ENCODE measurements at places on chromosomes 6 and 20.

DNA sequence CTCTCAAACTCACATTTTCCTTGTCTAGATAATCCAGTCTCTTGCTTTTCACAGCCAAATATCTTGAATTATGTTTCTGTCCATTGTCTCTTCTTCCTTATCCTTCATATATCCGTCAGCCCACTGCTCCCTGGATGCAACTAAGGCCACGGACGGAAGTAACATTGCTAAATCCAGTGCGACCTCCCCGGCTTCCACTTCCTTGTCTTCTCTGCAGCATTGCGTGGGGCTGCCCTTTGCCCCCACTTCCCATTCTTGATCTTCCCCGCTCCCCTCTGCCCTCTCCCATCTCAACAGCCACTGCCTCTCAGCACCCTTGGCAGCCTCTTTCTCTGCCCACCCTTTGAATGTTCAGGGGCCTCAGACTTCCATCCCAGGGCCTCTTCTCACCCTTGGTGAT lies 190.4 kb upstream of the UST start:
- no peak for DNase-seq

DNA sequence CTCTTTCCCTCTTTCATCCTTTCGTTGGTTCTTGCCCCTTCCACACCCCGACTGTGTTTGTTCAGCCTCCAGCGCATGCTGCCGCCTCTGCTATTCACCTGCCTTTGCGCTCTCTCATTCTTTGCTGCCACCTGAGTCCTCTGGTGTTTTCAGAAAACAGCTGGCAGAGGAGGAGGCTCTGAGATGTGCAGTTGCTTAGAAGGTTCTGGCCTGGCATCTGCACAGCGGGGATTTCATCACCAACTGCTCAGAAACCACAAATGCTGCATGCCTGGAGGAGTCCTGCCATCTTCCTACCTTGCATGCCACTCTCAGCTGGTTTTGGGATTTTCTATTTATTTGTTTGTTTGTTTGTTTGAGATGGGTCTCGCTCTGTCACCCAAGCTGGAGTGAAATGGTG lies 39.2 kb upstream of the CLDN20 start:
- DNase-seq = no peak

DNA sequence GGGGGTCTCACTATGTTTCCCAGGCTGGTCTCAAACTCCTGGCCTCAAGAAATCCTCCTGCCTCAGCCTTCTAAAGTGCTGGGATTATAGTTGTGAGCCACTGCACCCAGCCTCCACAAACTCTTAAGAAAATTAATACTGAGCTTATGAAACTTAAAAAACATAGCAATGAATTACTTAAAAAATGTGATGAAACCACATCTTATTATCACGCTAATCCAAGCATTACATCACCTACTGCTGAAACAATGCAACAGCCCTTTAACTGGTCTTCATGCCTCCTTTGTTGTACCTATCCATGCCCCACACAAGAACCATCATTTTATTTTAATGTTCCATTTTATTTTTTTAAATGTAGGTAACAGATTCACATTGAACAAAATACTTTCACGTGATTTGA lies 24.9 kb downstream of the SESN1 start:
- DNase-seq = no peak

- DNase-seq = no peak
Observed at GRCh38 chr20:31474097-31474436, 860 bp downstream of the DEFB124 start.

DNA sequence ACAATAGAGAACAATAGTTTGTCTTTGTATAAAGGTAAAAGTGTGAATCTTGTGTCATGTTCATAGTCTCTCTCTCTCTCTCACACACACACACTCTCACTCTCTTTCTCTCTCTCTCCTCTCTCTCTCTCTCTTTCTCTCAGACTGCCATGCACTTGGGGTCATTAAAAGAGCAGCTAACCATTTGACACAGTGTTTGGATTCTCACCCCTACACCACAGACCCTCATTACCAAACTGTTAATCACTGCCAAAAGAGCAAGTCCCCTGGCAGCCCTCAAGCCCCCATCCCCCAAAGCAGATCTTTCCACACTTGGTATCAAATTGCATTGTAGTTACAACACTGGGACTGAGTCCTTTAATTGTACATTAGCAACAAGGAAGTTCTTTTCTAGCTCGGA lies 305.8 kb upstream of the RSPO3 start:
- no peak for DNase-seq

GRCh38 chr20:13337090-13337784 lies 116.2 kb downstream of the ISM1 start:
- DNase-seq = no peak

GRCh38 chr6:119179842-119180241 lies 101.4 kb upstream of the FAM184A start:
- DNase-seq = no peak

DNA sequence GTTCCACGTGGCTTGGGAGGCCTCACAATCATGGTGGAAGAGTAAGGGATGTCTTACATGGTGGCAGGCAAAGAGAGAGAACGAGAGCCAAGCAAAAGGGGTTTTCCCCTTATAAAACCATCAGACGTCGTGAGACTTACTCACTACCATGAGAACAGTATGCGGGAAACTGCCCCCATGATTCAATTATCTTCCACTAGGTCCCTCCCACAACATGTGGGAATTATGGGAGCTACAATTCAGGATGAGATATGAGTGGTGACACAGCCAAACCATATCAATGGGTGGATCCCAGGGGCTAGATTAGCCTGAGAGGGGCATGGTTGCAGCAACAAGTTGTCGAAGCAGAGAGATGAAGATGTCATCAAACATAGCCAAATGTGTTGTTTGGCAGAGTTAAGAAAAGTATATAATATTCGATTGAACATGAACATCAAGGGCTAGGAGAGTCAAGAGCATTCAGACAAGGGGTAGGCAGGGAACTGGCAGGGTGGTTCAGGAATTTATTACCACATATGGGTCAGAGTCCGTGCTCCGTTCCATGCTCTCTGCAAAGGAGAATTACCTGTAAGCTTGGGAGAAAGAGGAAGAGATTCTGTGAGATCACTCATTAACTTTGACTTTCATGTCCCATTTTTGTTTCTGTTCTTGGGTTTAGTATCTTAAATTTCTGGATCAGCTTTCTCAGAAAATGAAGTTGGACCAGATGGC lies 98.8 kb downstream of the CCDC170 start:
- DNase-seq = no peak

DNA sequence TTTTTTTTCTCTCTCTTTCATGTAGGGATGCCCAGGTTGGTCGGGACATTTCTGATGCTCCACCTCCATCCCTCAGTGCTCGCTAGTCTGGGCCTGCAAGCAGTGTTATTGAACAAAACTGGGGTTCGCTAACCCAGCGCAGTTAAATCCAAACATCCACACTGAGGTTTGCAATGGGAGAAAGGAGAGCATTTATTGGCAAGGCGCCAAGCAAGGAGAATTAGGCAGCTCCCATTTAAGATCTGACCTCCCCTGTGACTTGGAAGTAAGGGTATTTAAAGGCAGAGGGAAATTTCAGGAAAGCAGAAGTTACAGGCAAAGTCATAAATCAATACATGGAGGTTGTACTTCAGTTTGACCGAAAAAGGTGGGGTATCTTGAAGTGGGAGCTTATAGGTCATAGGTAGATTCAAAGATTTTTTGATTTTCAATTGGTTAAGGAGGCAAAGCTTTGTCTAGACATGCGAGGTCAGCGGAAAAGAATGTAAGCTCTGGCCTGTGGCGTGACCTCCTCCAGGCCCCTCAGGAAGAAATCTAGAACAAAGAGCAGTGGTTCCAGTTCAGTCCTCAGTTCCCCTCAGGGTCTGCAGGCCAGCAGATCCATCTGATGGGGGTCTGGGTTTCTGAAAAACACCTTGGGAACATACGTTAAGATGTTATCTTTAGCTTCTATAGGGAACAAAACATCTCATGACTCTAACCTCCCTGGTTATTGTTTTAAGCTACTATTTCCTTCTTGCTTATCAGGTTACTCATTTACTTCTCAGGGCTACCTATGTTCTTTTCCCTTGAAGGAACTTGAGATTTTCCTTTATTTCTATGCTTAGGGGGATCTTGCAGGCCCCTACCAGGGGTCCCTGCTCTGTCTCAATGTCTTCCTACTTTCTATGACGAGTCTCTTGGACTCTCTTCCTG lies 66.0 kb upstream of the KIF16B start:
- no peak for DNase-seq

- DNase-seq = no peak
Observed at GRCh38 chr6:157092736-157093135, 230.6 kb downstream of the TMEM242 start.

GRCh38 chr20:32651537-32651936 lies 22.2 kb downstream of the C20orf203 start:
- DNase-seq = no peak

- no peak for DNase-seq
Observed at GRCh38 chr6:40962241-40962640, 76.8 kb downstream of the UNC5CL start.

- DNase-seq = no peak
Observed at GRCh38 chr20:57090590-57091560, 175.6 kb downstream of the BMP7 start.

GRCh38 chr6:14000901-14001300 lies 76.1 kb downstream of the RNF182 start:
- no peak for DNase-seq

- DNase-seq = no peak
Observed at GRCh38 chr6:83273596-83273995, 80.4 kb downstream of the RWDD2A start.

DNA sequence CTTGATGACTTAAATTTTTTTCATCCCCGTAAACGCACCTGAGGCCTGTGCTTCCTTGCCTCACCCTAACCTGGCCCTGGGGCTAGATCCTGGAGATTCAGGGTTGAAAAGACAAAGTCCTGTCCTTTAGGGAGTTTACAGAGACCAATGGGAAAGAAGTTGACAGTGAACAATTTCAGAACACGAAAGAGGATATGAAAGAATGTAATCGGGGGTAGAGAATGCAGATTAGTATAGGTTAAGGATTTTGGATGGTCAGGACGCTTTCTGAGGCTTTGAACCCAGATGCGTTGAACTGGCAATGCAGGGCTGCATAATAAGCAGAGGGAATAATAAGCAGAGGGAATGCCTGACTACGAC lies 1.7 kb upstream of the FBXO5 start:
- no peak for DNase-seq

- no peak for DNase-seq
Observed at GRCh38 chr6:106572436-106572835, 56.9 kb downstream of the RTN4IP1 start.

GRCh38 chr20:33999025-33999649 lies 5.4 kb downstream of the RALY start:
- no peak for DNase-seq

DNA sequence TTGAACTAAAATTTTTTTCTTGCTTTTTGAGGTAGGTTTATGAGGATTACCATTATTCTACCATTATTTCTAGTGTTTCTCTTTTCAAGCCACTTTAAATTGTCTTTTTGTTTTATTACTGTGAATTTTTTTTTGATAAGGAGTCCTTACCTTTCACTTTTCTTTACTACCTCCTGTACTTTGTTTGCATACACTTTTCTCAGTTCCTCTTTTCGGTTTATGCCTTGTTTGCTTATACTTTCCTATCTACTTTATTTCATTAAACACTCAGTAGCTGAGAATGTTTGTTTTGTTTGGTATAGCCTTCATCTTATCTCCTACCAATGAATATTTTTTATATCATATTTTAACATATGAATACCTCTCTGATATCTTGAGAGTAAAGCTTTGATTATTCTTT lies 147.9 kb downstream of the TFAP2B start:
- DNase-seq = no peak

DNA sequence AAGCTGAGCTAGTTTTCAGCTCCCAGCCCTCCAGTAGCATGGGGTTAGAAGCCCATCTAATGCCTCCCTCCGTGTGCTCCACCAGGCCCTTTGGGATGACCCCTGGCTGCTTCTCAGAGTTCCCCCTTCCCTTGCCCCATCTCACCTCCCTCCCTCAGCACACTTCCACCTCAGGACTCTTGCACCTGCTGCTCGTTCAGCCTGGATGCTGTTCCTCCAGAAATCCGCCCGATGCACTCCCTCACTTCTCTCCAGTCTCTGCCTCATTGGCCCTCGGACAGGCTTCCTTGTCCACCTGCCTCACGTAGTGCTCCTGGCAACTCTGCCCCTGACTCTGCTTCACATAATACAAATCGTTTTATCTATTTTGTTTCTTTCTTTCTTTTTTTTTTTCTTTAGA lies 26.8 kb downstream of the FGD2 start:
- DNase-seq = no peak

DNA sequence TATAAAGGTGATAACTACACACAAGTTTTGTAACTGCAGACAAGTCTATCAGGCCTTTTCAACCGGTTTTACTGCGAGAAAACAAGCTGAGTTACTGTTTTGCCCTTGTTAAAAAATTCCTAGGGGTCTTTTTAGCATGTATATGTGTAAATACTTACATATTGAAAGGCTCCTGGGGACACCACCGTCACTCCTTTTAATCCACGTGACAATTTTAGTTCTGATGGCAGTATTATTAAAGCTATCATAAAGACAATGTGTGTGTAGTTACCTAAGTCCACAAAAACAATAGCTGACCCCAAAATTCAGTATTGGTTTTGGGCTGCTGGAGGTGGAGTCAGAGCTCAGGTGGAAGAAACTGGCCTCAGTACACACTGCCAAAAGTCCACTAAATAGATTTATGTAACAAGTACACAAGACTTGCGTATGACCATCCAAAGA lies 41.3 kb upstream of the HFE start:
- no peak for DNase-seq

GRCh38 chr6:39353698-39354315 lies 31.3 kb upstream of the KCNK16 start:
- DNase-seq = no peak

GRCh38 chr6:168865-169455 lies 123.3 kb upstream of the DUSP22 start:
- DNase-seq = peak; percentile 19

DNA sequence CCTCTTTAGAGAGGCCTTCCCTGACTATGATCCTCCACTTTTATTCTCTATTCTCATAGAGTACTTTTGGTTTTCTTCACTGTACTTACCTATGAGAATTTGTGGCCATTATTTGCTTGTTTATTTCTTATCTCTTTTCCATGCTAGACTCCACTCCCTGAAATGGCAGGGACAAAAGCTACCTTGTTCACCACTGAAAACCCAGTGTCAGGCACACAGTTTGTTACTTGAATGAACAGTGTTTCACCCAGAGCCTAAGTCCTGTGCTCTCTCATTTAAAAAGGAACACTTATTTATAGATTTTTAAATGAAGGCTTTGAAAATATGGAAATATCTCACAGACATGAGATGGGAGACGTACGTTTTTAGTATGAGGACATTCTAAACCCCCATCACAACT lies 47.7 kb upstream of the ENPP5 start:
- no peak for DNase-seq

Data from NCI-H1694 treated with DMSO at 0.1 percent for 48 hours (cell line).